ENCODE measurements at places on chromosomes 1 and 21.

- DNase-seq, result no peak
Measured at GRCh38 chr1:58287894-58288623, 258.5 kb downstream of the OMA1 start.

DNA sequence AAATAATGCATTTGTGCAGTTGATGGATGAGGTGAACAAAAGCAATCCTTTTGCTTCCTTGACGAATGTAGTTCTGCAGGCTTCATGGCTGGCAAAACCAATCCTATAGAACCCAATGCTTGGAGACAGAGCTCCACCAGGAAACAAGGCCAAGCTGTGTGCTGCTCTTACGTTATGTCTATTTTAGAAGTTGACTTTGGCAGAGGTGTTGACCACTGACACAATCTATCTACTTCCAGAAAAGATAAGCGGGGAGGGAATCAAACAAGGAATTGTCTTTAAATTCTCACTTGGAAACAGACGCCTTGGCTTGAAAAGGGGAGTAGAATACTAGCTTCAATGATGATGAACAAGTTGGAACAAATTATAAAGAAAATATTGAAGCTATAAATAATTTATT lies 211.2 kb downstream of the SETD4 start:
- DNase-seq, result no peak

DNA sequence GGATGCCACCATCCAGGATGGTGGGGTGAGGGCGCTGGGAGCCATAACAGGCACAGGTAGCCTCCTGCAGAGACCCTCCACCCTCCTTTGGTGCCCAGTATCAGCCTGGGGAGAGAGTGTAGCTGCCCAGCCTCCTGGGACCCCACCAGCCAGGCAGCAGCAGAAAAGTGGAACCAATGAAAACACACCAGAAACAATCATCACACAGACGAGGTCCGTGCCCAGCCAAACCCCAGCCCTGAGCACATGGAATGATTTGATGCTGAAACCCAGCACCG lies 285.1 kb downstream of the PTPRU start:
- DNase-seq, result no peak

- DNase-seq, result no peak
Measured at GRCh38 chr1:218633238-218633988, 288.3 kb downstream of the TGFB2 start.

DNA sequence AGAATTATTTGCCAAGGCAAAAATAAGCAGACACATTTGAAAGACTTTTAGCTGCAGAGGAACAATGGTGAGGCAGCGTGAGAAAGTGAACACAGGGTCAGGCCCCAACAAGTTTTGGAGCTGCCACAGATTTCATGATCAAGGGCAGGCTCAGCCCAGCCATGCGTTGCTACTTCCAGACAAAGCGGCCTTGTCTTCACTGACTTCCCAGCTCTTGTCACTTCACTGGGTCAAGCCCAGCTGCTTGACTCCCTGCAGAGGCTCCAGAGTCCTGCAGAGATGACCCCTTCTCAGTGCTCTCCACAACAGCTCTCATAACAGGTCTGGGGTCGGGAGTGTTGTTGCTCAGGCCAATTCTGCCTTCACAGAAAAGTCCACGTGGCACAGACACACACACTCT lies 35.8 kb downstream of the HHAT start:
- DNase-seq, result peak; percentile 53

DNA sequence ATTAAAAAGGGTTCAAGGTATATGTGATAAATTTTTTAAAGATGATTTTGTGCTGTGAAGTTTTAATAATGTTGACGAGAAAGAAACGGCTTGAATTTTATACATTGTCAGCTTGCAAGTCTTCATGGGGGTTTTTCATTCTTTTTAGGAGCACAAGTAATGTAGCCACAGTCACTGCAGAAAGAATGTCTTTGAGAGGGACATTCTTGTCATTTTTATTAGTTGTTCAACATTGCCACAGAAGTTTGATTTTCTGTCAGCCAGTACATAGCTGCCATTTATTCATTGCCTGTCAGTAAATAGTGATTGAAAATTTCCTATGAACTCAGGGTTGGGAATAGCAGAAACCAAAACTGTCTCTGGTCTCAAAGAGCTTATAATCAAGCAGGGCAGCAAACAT lies 156.3 kb downstream of the DHRS3 start:
- DNase-seq, result no peak

GRCh38 chr1:220347654-220348175 lies 75.5 kb upstream of the RAB3GAP2 start:
- no peak for DNase-seq

DNA sequence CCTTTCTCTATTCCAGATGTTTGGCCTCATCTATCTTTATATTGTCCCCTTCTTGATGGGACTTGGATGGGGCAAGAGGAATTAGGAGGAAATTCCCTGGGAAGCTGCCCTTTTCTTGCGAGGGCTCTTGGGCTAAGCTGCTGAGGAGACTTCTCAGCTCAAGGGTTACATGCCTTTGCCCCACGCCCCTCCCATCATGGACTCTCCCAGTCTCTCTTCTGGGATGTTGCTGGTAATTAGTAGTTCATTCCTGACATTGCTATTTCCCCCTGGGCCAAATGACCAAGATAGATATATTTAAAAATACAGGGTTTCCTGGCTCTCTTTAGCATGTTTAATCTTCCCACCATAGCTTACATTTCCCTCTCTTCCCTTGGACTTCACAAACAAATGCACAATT lies 90.6 kb upstream of the RALGPS2 start:
- no peak for DNase-seq

DNA sequence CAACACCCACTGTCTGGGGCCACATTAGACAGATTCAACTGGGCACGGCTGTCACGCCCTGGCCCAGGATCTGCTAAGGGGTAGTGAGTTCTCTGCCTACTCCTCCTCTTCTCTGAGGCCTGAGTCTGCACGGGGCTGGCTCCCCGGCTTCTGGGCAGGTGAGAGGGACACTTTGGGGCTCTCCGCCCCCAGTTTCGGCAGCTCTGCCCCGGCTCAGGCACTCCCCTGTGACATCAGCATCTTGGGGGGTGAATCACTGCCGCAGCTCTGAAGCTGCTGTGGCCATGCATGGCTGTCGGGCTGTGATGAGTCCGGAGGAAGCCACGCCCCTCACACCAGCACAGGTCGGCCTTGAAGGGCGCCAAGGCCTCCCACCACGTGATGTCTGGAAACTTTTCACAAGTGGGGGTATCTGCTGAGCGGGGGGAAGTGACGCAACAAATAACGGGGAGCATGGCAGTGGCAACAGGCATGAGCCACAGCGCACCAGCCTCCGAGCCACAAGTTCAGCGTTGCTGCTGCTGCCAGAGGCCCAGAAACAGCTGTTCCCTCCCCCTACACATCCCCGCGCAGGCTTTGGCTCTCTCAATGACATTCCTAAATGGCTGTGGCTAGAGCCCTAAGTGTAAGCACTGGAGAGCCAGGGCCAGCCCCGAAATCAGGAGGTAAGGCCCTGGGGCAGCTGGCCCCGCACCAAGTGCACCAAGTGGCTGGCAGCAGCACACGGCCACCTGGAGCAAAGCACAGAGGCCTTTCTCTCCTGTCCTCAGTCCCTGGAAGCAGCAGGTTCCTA lies 26.3 kb downstream of the ZBTB17 start:
- peak; percentile 30 for DNase-seq

GRCh38 chr1:163093169-163093568 lies 24.0 kb downstream of the RGS4 start:
- no peak for DNase-seq

DNA sequence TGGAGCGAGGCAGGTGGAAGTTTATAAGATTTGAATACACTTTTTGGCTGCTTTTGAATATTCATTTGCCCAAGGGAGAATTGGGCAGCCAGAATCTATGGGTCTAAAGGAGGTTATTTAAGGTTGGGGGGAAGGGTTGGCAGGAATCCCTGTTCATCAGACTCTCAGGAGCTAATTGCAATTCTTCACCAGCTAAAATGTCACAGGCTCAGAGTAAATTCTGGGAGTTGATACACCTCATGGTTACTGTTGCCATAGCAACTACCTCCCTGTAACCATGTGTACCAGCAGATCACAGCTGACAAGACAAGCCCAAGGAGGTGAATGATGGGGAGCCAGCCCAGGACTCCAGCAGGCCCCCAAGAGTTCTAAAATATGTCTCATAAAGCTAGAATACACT lies 75.5 kb downstream of the CAMK2N1 start:
- no peak for DNase-seq

DNA sequence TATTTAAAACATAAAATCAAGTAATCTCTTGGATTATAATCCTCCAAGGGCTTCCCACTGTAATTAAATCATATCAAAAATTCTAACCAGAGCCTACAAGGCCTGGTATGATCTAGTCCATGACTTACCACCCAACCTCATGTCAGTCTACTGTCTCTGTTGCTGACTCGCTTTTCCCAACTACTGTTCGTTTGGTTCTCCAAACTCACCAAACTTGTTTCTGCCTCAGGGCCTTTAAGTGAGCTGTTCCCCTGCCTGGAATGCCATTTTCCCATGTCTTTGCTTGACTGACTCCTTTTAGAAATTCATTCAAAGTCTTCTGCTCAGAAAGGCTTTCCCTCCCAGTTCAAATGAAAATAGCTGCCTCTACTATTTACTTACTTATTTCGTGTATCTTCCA lies 95.9 kb downstream of the ZC3H11B start:
- DNase-seq, result no peak

- no peak for DNase-seq
Measured at GRCh38 chr1:167373398-167373797, 144.9 kb downstream of the CD247 start.

GRCh38 chr1:108590441-108590840 lies 30.5 kb downstream of the EEIG2 start:
- DNase-seq, result no peak

GRCh38 chr21:45074048-45074817 lies at the start of gene ADARB1:
Gene ADARB1 (plus strand): TSS chr21:45074580. CDS start chr21:45171657, 97,077 bp downstream.
- DNase-seq, result peak; percentile 43

DNA sequence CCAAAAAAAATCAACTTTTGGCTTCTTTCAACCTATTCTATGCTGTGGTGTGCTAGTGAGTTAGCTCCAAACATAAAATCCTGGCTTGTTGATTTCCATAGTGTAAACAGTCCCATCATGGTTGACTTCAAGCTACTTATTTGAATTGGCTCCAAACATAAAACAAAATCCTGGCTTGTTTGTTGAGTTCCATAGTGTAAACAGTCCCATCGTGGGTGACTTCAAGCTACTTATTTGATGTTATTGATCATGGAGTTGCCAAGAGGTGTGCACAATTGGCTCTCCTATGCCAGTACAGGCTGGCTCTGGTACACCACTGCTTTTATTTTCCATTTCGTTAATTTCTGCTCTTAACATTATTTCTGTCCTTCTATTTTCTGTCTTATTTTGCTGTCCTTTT lies 1.8 kb upstream of the COA6 start:
- DNase-seq, result no peak

- DNase-seq, result no peak
Measured at GRCh38 chr21:31945141-31945540, 72.3 kb downstream of the HUNK start.

- DNase-seq, result no peak
Measured at GRCh38 chr1:104132382-104132973, 382.8 kb downstream of the AMY1C start.

GRCh38 chr1:198856601-198857000 lies 217.8 kb downstream of the PTPRC start:
- DNase-seq, result no peak

DNA sequence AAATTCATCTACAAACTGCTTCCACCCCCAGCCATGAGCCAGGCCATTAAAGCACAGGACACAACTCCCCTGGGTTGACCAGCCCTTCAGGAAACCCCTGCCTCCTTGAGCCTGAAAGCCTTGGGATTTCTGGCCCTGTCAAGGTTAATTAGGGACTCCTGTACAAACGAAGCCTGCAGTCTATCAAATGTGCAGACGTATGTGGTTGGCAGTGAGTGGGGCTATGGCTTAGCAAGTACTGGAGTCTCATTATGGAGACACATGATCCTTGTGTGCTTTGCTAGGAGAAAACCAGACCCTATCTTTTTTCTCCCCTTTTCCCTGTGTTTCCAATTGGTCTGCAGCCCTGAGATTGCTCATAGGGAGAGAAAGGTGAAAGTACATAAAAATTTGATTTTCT lies 588.3 kb upstream of the USP24 start:
- DNase-seq, result no peak

GRCh38 chr1:55632058-55632457 lies 416.9 kb upstream of the USP24 start:
- DNase-seq, result no peak

- DNase-seq, result no peak
Measured at GRCh38 chr1:49397086-49397485, 620.4 kb upstream of the BEND5 start.

DNA sequence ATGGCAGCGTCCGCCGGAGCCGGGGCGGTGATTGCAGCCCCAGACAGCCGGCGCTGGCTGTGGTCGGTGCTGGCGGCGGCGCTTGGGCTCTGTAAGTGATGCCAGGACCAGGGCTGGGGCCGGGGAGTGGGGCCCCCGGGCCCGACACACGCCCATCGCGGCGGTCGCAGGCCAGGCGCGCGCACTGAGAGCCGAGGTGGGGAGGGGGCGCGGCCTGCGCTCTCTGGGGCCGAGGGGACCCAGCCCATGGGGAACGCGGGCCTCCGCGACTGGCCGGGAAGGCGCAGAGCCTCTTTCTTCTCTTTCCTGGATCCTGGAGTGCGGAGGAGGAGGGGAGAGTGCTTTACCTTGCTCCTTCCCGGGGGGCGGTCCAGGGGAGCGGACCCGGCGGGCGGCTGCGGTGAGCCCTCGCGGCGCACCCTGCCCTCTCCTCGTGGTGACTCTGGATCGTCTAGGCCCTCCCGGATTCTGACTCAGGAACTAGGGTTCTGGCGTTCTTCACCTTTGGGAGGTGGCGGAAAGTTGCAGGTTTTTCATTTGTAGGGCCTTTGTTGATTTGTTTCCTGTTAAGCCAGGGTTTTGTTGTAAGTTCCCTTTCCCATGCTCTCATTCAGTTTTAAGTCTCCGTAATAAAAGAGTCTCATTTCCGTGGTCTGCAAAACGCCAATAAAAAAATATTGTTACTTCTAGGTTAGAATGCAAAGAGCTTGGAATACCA lies 529 bp downstream of the MPZL1 start:
- DNase-seq, result no peak

DNA sequence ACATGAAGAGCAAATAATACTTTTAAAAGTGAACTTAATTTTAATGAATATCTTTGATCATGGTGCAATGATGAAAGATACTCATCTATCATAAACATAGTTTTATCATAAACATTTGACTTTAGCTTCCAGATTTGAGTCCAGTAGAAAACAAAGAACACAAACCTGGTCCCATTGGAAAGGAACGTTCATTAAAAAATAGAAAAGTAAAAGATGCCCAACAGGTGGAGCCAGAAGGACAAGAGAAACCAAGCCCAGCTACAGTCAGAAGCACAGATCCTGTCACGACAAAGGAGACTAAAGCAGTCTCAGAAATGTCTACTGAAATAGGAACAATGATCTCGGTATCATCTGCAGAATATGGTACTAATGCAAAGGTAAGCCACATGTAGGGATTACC lies 55.6 kb upstream of the MYOCOS start:
- no peak for DNase-seq

- DNase-seq, result no peak
Measured at GRCh38 chr1:2850502-2850901, 49.0 kb upstream of the TTC34 start.

GRCh38 chr1:34290831-34291230 lies 114.1 kb downstream of the C1orf94 start:
- no peak for DNase-seq
